Dermis microvascular lymphatic vessel endothelial cell (primary cell): ENCODE measurements at places on chromosomes 4 and X.

GRCh38 chrX:119382606-119383005 lies 16.5 kb upstream of the SLC25A43 start:
- DNase-seq: no peak

- DNase-seq: no peak
Measured at GRCh38 chr4:73894001-73894400, 24.8 kb downstream of the CXCL1 start.

DNA sequence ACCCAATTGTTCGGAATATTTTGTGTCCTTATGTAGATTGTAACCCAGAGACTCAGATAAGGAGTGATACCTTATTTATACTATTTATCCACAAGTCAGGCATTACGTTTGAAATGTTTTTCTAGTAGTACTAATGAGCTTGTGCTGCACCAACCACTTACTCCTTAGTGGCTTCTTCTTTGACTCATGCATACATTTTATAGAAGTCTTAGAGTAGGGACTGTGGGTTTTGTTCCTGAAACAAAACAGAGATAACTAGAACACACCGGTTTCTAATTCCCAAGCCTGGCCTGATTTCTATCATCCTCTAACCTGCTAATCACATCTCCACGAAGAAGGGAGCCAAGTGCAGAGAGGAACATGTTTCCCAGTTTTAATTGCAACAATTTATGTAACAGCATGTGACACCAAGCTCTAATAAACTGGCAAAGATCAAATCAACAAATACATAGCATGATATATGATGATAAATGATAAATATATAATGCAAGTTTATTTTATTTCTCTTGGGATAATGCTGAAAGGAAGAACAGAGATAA lies 32.3 kb downstream of the MGARP start:
- DNase-seq: no peak

DNA sequence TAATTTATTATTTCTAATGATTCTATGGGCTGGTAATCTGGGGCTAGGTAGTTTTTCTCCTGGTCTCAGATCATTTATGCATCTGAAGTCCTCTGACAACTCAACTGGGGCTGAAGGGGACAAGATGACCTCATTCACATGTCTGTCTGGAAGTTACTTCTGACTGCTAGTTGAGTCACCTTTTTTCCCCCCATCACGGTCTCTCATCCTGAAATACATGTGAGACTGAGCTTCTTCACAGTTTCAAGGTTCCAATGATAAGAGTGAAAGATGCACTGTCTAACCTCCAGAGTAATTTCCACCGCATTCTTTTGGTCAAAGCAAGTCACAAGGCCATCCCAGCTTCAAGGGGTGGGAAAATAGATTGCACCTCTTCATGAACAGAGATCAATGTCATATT lies 356.7 kb upstream of the RPS6KA3 start:
- no peak for DNase-seq

DNA sequence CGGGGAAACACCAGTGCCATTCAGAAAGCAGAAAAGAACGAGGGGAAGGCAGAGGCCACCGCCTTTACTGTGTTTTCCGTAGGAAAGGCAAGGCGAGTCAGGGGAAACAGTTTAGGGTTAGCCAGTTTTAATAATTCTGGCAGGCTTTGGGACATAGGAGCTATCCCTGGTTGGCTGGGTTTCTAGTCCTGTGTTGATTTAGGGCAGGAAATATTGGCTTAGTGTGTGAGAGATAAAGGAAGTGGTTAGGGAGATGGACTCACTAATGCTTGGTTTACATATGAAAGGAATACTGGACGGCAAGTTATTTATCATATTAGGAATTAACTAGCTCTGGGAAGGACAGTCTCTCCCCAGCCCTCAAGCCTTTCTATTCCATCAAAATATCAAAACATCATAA lies 53.1 kb downstream of the SYNPO2 start:
- DNase-seq: no peak

GRCh38 chr4:174430576-174430975 lies 91.7 kb downstream of the HPGD start:
- DNase-seq: no peak

DNA sequence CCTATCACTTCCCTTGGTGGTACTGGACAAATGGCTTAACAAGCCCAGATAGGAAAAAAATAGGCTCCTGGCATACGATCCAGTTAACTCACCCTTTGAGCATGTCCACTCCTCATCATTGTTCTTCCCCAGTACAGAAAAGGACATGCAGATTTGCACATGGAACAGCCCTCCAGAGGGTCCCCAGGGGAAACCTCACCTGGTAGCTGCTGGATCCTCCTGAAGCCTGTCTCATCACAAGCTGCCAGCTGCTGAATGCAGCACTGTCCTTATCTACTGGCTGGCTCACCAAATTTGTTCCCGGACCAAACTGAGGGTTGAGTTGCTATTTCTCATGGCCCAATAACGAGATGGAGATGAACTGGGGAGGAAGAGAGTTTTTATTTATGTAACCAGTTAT lies 49.4 kb downstream of the SERTM2 start:
- no peak for DNase-seq

- DNase-seq: no peak
Measured at GRCh38 chrX:30910124-30910860, 21.2 kb upstream of the TAB3 start.

- DNase-seq: no peak
Measured at GRCh38 chr4:8723222-8723980, 130.8 kb downstream of the CPZ start.

- DNase-seq: no peak
Measured at GRCh38 chr4:76993787-76994641, 44.5 kb downstream of the SEPTIN11 start.

- no peak for DNase-seq
Measured at GRCh38 chrX:68843992-68844391, 15.2 kb downstream of the EFNB1 start.

DNA sequence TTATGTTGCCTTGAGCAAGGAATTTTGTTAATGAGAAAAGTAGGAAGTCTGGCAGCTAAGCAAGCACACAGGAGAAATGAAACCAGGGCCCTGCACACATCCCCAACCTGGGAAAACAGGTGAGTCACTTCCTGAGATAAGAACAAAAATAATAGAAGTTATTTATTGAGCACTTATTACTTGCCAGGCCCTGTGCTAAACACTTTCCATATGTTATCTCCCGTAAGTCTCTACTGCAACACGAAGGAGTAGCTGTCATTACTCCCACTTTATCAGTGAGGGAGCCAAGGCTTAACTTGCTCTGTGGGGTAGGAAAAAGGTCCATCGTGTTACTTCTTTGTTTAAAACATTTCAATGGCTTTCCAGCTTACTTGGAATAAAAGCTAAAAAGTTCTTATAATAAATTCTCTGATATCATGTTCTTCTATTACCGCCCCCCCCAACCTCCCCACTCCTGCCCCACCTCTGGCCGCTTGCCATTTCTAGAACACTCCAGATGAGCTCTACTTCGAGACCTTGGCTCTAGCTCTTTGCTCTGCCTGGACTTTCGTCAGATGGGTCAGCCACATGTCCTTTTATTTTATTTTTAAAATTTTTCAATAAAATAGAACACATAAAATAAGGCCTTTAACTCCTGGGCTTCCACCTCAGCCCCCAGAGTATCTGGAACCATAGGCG lies 36.3 kb upstream of the PLAC8 start:
- DNase-seq: peak; percentile 41
